Endothelial cell (in vitro differentiated cells): ENCODE measurements at places on chromosomes 1 and 21. TPM values are rescaled to one million over a fixed set of nuclear protein-coding genes. Genes with fewer than 3 reads are reported as not detected.

Gene LSM10
- total RNA-seq = 22.3 TPM

DNA sequence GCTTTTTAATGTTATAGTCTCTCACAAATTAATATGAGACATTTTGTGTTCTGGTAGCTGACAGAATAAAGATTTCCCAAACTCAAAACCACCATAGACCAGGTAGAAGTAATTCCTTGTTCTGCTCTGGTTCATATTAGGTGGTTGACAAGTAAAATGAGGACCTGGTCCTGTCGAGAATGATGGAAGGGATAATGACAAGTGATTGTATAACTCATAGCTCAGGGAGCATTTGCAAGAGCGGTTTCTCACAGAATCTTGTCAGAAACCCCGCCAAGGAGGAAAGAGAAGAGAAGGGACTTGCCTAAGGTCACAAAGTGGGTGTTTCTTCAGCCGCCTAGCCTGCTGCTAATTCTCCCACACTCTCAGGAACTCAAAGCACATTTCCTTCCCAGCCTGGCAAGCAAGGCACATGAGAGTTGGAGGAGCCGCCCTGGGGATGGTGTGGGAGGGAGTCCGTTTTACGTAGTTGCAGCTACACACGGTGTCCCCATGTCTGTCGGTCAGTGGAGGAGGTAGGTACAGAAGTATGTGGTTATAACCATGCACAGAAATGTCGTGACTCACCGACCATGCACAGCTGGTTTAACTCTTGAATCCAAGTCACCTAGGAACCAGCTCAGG, 46.5 kb downstream of the SAMD13 start:
- DNase-seq = no peak

DNA sequence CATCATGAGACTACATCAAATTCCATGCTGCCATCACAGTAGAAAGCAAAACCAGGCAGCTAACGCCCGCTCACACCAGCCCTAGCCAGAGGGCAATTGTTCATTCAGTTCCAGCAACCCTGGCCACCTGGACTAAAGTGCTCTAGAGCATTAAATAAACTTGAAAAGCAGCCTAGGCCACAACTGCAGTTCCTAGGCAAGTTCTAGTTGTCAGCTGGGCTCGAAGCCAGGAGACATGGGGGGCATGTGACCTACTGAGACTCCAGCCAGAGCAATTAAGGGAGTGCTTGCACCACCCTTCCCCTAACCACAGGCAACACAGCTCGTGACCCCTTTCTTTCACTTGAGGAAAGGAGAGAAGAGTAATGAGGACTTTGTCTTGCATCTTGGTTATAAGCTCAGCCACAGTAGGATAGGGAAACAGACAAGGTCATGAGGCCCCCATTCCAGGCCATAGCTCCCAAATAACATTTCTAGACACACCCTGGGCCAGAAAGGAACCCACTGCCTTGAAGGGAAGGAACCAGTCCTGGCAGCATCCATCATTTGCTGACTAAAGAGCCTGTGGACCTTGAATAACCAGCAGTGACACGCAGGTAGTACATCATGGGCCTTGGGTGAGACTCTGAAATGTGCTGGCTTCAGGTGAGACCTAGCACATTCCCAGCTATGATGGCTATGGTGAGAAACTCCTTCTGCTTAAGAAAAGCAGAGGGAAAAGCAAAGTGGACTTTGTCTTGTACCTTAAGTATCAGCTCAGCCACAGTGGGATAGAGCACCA, 77.0 kb downstream of the ZZZ3 start:
- DNase-seq = no peak

- DNase-seq = no peak
These were observed 160.0 kb downstream of the NEGR1 start for GRCh38 chr1:72122099-72122880.

GRCh38 chr1:39061951-39062350, 35.8 kb downstream of the NDUFS5 start:
- DNase-seq = no peak

Gene VAV3
- total RNA-seq = 159 TPM

Gene CRP
- total RNA-seq = not detected

Gene FABP3
- 1.1 TPM for total RNA-seq

DNA sequence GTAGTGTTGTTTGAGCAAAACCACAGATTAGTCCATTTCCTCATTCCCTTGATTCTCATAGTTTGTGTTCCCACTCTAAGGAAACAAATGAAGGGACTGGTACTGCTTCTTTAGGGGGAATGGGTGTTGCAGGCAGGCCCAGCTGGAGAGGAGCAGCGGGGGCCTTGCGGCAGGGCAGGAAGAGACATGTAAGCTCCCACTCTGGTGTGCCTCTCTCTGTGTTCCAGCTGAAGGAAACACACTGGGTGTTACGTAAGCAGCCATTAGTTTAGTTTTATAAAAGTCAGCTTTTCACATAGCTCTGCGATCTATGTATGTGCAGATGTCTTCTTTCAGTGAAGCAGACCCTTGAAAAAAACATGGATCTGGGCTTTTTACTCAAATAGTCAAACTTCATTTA, 99.5 kb downstream of the CACHD1 start:
- no peak for DNase-seq

DNA sequence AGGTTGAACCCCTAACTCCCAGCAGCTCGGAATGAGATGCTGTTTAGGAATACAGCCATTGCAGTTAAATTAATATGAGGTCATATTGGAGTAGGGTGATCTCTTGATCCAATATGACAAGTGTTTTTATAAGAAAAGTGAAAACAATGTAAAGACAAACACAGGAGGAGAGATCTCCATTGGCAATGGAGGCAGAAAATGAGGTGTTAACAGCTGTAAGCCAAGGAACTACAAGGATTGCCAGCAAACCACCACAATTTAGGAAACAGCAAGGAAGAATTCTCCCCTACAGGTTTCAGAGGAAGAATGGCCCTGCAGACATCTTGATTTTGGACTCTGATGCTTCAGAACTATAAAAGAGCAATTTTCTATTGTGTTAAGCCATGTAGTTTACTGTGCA, 774.3 kb downstream of the MRPL39 start:
- no peak for DNase-seq

Gene PRR9
- total RNA-seq = not detected

- peak; percentile 41 for DNase-seq
These were observed 618 bp downstream of the JAM2 start for GRCh38 chr21:25639551-25640201.

- no peak for DNase-seq
These were observed 103.9 kb upstream of the DUSP10 start for GRCh38 chr1:221845650-221846371.

- DNase-seq = no peak
These were observed 427 bp downstream of the FAM3B start for GRCh38 chr21:41317063-41317392.

Gene SPATA21
- total RNA-seq = not detected

DNA sequence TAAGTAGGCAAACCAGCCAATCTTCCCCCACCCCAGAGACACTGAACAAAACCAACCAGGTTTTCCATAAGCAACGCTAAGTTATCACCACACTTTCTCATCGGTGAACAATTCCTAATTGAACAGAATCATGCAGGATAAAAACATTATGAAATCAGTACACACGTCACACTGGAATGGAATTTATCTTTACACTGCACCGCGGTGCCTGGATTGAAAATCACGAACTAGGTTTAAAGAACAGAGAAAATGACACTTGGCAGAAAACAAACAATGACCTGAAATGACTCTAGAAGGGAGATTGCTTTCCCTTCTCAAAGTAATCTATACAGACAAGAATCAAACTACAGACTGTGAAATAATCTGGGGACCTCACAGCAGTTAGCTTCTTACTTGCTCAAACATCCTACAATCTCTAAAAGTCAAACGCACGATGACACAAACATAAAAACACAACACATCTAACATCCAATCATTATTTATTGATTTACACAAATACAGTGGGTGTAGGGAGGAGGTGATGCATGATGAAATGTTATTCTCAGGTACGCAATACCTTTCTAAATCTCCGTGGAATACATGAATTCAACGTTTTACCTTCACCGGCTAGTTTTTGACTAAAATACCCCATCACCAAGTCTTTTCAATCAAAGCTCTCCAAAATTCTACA, 1.9 kb downstream of the EIF4G3 start:
- no peak for DNase-seq

GRCh38 chr1:203196371-203196770, 9.9 kb upstream of the CHI3L1 start:
- DNase-seq = no peak

DNA sequence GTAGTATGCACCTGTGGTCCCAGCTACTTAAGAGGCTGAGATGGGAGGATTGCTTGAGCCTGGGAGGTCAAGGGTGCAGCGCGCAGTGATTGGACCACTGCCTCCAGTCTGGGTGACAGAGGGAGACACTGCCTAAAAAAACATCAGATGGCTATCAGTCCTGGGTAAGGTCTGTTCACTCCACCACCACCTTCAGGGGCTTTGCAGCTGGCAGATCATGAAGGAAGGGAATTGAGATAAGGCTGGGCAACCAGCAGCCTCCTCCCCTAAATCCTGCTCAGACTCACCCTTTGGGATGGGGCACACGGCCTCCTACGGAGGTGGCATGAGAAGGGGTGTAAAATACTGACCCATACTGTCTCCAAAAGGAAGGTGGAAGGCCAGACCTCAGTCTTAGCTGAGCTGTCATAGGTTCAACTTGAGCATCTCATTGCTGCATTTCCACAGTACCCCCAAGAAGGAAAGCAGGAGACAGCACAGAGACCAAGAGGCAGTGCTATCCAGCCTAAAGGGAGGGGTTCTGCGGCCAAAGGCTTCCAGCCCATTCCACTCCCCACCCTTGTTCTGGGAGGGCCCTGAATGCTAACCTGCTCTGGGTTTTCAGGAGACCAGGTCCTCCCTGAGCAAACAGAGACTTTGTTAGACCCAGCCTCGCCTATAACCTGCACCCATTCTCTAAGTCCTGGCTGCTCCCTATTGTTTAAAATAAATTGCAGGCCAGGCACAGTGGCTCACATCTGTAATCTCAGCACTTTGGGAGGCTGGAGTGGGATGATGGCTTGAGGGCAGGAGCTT, 13.7 kb downstream of the SLC45A3 start:
- DNase-seq = no peak

DNA sequence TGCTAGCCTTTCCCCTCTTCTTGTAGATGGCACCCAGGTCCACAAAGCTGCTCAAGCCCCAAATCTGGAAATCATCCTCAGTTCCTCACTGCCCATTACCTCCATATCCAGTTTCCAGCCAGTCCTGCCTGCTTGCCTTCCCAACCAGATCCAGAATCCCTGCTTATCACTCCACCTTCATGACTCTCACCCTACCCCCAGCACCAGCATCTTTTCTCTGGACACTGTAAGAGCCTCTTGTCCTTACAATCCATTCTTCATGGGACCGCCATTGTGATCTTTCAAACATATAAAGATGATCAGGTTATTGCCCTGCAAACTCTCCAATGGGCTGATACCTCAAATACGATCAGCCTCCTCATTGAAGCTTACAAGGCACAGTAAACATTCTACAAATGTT, 23.5 kb upstream of the NPL start:
- DNase-seq = no peak

GRCh38 chr1:223886516-223886921, 40.8 kb upstream of the TP53BP2 start:
- DNase-seq = no peak
